ENCODE measurements at places on chromosomes 3 and 15. TPM values are rescaled to one million over a fixed set of nuclear protein-coding genes. Genes with fewer than 3 reads are reported as not detected.

Gene EPHA3
- polyA plus RNA-seq, result 0.05 TPM

Gene ADAMTSL3
- 0.92 TPM for polyA plus RNA-seq

Gene SHC4
- 0.38 TPM for polyA plus RNA-seq

Gene ADAMTS9
- polyA plus RNA-seq, result 0.81 TPM

Gene NEK10
- polyA plus RNA-seq, result 0.55 TPM

DNA sequence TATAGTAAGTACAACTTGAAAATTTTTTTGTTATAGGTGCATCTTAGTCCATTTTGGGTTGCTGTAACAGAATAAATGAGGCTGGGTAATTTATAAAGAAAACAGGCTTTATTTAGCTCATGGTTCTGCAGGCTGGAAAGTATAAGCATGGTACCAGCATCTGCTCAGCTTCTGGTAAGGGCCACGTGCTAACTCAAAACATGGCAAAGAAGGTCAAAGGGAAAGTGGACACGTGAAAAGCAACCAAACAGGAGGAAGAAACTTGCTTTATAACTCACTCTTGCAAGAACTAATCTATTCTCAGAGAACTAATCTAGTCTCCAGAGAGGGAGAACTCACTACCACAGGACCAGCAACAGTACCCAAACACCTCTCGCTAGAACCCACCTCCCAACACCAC lies 9.1 kb downstream of the HDGFL3 start:
- no peaks in the 10 kb centered on the region for H3K27me3 ChIP-seq
- H3K4me3 ChIP-seq, result no peak overlapping the region
- no peaks in the 10 kb centered on the region for H3K36me3 ChIP-seq
- no peak for DNase-seq
- H3K4me1 ChIP-seq, result peaks cover 28% of the 10 kb centered on the region

DNA sequence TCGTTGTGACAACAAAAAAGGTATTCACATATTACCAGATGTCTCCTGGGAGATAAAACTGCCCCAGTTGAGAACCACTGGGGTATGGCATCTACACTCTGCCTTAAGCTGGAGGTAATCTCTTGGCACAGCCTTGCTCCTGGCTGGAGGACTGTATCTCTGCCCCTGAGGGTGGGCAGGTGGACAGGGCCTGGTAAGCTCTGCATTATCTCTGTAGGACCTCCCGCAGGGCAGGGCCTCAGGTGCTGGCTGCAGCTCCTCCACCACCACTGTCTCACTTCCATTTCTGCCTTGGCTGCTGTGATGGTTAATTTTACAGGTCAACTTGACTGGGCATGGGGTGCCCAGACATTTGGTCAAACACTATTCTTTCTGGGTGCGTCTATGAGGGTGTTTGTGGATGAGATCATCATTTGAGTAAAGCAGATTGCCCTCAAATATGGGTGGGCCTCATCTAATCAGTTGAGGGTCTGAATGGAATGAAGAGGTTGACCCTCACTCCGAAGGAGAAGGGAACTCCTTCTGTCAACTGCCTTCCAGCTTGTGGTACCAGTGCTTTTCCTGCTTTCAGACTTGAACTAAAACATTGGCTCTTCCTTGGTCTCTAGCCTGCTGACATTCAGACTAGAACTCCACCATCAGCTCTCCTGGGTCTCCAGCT lies 9.8 kb upstream of the RHCG start:
- H3K27ac ChIP-seq, result no peak overlapping the region
- H3K4me3 ChIP-seq, result no peak overlapping the region
- no peaks in the 10 kb centered on the region for H3K27me3 ChIP-seq
- H3K36me3 ChIP-seq, result no peaks in the 10 kb centered on the region

DNA sequence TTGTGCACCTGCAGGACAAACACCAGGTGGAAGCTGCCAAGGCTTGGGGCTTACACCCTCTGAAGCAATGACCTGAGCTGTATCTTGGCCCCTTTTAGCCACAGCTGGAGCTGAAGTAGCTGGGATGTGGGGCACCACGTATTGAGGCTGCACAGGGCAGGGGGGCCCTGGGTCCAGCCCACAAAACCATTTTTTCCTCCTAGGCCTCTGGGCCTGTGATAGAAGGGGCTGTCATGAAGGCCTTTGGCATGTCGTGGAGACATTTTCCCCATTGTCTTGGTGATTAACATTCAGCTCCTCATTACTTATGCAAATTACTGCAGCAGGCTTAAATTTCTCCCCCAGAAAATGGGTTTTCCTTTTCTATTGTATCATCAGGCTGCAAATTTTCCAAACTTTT lies 27.6 kb upstream of the MME start:
- H3K4me3 ChIP-seq, result no peak overlapping the region
- no peak overlapping the region for H3K27ac ChIP-seq
- H3K36me3 ChIP-seq, result peaks cover 6% of the 10 kb centered on the region
- no peaks in the 10 kb centered on the region for H3K27me3 ChIP-seq

DNA sequence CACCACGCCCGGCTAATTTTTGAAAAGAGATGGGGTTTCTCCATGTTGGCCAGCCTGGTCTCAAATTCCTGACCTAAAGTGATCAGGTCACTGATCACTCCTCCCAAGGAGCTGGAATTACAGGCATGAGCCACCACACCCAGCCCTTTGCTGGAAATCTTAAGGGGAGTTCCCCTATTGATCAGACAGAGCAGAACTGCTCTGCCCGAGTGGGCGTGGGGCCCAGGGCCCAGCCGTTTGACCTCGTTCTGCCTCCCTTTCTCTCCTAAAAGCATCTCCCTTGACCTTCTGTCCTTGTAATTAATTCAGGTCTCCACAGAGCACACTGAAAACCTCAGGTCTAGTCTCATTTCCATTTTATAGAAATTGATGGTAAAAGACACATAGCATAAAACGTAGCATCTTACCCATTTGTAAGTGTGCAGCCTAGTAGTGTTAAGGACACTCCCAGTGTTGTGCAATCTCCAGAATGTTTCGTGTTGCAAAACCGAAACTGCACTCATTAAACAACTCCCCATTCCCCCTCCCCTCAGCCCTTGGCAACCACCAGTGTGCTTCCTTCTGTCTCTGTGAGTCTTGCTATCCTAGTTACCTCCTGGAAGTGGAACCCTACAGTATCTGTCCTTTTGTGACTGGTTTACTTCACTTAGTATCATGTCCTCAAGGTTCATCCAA lies 89.3 kb downstream of the SLCO3A1 start:
- no peak for DNase-seq
- H3K4me1 ChIP-seq, result peaks cover 34% of the 10 kb centered on the region
- no peak overlapping the region for H3K4me3 ChIP-seq
- no peaks in the 10 kb centered on the region for H3K27me3 ChIP-seq
- H3K27ac ChIP-seq, result no peak overlapping the region

GRCh38 chr3:124972457-124972856 lies 37.9 kb upstream of the MUC13 start:
- no peaks in the 10 kb centered on the region for H3K4me1 ChIP-seq
- no peak for DNase-seq
- no peak overlapping the region for H3K27ac ChIP-seq
- no peaks in the 10 kb centered on the region for H3K36me3 ChIP-seq
- H3K27me3 ChIP-seq, result no peaks in the 10 kb centered on the region

DNA sequence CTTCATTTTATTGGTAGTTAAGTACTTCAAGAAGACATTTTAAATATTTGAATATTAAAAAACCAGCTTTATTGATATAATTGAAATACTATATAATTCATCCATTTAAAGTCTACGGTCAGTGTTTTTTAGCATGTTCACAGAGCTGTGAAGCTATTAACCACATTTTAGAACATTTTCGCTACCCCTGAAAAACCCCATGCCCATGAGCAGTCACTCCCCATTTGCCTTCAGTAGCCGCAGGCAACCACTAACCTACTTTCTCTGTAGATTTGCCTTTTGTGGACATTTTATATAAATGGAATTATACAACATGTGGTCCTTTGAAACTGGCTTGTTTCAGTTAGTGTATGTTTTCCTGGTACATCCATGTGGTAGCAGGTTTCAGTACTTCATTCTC lies 55.7 kb downstream of the GPR171 start:
- H3K4me3 ChIP-seq, result no peak overlapping the region
- H3K27ac ChIP-seq, result no peak overlapping the region
- H3K36me3 ChIP-seq, result no peaks in the 10 kb centered on the region
- H3K27me3 ChIP-seq, result no peaks in the 10 kb centered on the region
- DNase-seq, result no peak
- H3K4me1 ChIP-seq, result peaks cover 31% of the 10 kb centered on the region

DNA sequence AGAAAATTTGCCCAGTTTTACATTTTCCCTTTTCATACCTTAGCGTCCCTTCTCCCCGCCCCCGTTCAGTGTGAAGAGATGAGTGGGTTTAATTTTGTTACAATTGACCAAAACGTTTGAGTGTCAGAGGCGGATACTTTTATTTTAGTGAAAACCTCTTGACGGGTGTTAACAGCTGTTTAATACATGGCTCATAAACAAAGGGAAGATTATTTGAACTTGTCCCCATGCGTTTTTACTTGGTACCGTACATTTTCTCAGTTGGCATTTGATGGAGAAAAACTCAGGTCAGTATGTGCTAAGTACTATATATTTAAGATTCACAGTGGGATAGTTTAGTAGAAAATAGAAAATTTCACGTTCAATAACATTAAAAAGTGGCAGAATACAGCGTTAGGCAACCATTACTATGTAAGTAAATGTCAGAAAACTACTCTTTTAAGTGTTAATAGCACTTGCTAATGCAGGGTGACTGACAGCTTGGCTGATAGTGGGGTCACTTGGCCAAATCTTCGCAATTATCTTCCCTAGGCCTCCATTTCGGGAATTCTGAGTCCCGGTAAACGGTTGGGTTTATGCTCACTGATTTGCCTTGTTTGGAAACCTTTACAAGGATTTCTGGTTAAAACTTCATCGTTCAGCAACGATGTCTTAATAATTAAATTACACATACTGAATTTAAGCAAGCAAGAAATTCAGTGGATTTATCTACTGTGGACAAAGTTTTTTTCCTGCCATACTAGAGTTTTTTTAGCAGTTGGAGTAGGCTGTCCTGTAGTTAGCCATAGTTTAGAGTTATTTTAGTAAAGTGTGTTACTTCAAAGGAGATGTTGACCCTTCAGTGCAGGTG lies 4.8 kb downstream of the CHD2 start:
- DNase-seq, result no peak
- no peaks in the 10 kb centered on the region for H3K27me3 ChIP-seq
- peak overlapping the region; percentile 54 for H3K4me3 ChIP-seq
- H3K36me3 ChIP-seq, result no peaks in the 10 kb centered on the region
- peaks cover 39% of the 10 kb centered on the region for H3K4me1 ChIP-seq

DNA sequence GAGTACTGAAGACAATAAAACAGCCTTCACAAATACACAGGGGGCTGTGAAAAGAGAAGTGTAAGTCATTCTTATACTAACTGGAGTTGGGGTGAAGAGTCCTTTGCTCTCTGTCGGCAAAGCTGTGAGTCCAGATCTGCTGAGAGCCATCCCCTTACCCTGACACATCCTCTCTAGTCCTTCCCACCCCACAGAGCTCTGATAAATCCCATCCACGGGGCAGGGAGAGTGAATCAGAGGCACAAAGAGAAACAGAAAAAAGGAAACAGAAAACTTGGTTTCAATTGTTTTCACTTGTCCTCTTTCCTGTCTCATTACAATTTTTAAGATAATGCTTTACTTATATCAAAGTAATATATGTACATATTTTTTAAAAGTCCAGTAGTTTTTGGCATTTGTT lies 18.2 kb upstream of the ZNF639 start:
- no peak overlapping the region for H3K4me3 ChIP-seq
- no peaks in the 10 kb centered on the region for H3K27me3 ChIP-seq
- H3K36me3 ChIP-seq, result no peaks in the 10 kb centered on the region
- no peaks in the 10 kb centered on the region for H3K4me1 ChIP-seq
- H3K27ac ChIP-seq, result no peak overlapping the region

GRCh38 chr15:85474700-85475316 lies 94.4 kb downstream of the AKAP13 start:
- H3K36me3 ChIP-seq, result no peaks in the 10 kb centered on the region
- peaks cover 44% of the 10 kb centered on the region for H3K4me1 ChIP-seq
- H3K4me3 ChIP-seq, result no peak overlapping the region
- DNase-seq, result no peak
- no peaks in the 10 kb centered on the region for H3K27me3 ChIP-seq
- H3K27ac ChIP-seq, result no peak overlapping the region

GRCh38 chr3:108099679-108100428 lies 9.0 kb upstream of the CD47 start:
- DNase-seq, result no peak
- no peaks in the 10 kb centered on the region for H3K27me3 ChIP-seq
- H3K4me3 ChIP-seq, result no peak overlapping the region
- no peak overlapping the region for H3K27ac ChIP-seq

- peaks cover 28% of the 10 kb centered on the region for H3K4me1 ChIP-seq
- no peak overlapping the region for H3K4me3 ChIP-seq
- no peak for DNase-seq
- H3K36me3 ChIP-seq, result no peaks in the 10 kb centered on the region
These were observed 24.3 kb downstream of the PDZRN3 start for GRCh38 chr3:73600293-73600938.

DNA sequence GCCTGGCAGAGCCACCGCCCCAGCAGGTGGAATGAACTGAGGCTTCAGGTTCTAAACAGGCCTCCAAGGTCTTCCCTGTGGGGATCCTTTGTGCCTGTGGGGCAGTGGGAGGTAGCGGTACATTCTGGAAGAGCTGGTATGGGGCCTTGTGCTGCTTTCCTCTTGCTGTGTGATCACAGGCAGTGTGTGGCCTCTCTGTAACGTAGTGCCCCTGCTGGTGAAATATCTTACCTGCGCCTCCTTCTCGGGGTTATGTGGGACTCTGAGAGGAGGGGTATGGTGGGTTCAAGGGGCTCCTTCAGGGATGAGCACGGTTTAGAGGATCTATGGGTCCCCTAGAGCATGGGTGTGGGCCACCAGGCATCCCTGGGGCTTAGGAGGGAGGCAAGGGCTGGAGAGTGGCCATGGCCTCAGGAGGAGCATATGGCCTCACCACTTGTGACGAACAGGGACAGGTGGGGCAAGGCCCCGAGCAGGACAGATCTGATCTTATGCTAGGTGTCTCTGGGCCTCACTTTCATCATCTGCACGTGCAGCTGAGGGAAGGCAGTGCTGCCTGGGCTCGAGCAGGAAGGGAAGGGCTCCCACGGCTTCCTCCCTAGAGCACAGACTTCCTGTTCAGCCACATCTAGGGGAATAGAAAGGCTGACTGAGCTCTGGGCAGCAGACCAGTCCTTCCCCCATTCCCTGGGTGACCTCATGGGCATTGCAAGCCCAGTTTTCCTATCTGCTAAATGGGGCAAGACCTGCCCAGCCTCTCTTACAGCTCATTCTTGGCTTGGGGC lies 1.9 kb upstream of the ALS2CL start:
- no peak overlapping the region for H3K4me3 ChIP-seq
- peaks cover 30% of the 10 kb centered on the region for H3K27me3 ChIP-seq
- H3K36me3 ChIP-seq, result no peaks in the 10 kb centered on the region
- DNase-seq, result peak; percentile 88

DNA sequence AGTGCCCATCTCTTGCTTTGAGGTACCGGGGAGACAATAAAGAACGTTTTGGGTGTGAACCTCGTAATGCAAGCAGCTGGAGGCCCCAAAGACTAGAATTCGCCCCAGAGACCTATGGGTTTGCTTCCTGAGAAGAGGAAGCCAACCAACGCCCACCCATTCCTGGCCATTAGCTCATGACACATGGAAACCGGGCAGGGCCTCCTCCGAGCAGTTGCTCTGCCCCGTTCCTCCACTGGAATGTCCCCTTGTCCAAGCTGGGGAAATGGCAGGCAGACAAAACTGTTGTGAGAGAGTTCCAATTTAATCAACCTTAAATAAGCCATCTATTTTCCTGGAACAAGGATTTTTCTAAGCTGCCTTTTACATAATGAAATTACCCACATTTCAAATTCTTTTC lies 250.9 kb upstream of the IGF1R start:
- no peaks in the 10 kb centered on the region for H3K36me3 ChIP-seq
- no peak overlapping the region for H3K4me3 ChIP-seq
- no peaks in the 10 kb centered on the region for H3K27me3 ChIP-seq
- no peak for DNase-seq
- H3K4me1 ChIP-seq, result peaks cover 17% of the 10 kb centered on the region

GRCh38 chr15:75834021-75834420 lies 9.2 kb upstream of the UBE2Q2 start:
- peaks cover 15% of the 10 kb centered on the region for H3K4me1 ChIP-seq
- no peaks in the 10 kb centered on the region for H3K36me3 ChIP-seq
- DNase-seq, result no peak
- no peak overlapping the region for H3K4me3 ChIP-seq
- no peaks in the 10 kb centered on the region for H3K27me3 ChIP-seq
- H3K27ac ChIP-seq, result no peak overlapping the region

Measured in GM23338 (cell line).